ENCODE measurements at places on chromosomes 4 and X.

- DNase-seq: no peak
Measured at GRCh38 chrX:130109429-130110378, 593 bp downstream of the ELF4 start.

DNA sequence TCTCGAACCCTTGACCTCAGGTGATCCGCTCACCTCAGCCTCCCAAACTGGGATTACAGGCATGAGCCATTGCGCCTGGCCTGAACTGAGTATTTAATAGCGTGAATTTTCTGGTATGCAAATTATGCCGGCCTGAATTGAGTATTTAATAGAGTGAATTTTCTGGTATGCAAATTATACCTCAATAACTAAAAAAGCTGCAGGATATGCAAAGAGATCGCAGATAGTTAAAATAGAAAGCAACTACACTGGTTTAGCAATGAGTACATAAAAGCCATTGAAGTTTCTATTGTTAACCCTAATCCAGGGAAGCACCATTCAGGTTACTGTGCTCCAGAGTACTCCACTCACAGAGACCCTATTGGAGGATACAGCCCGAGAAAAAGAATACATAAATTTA lies 22.8 kb downstream of the FBXW7 start:
- DNase-seq: no peak

DNA sequence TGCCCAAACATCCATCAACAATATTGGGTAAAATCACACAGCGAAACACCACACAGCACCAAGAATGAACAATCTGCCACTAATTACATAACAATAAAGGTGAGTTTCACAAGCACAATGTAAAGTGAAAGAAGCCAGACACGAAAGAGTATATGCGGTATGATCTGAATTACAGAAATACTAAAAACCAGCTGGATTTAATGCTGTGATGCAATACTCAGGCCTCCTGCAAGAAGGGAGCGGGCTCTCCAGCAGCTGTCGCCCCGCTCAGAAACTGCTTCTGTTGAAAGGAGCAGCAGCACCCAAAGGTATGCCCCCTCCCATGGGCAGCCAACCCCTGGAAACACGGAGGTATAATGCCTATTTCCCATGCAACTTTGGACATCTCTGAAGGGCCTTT lies 77.0 kb downstream of the PAPSS1 start:
- no peak for DNase-seq

GRCh38 chr4:42397635-42398170 lies 415 bp downstream of the SHISA3 start:
- no peak for DNase-seq

GRCh38 chr4:149292425-149293007 lies 523.1 kb downstream of the IQCM start:
- no peak for DNase-seq

DNA sequence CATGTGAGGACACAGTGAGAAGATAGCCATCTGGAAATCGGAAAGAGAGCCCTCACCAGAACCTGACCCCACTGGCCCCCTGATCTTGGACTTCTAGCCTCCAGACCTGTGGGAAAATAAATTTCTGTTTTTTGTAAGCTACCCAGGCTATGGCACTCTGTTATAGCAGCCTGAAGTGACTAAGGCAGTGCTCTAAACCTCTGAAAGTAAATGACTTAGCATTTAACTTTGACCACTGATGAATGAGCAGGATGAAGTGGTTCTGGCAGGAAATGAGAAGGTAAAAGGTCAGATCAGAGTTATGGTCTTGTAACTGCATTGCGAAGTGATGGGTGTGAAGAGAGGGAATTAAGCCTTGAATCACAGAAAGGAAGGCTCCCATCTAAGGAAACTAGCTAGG lies 17.0 kb downstream of the GPAT3 start:
- DNase-seq: no peak

GRCh38 chr4:158046345-158046744 lies 126.5 kb downstream of the GASK1B start:
- no peak for DNase-seq

DNA sequence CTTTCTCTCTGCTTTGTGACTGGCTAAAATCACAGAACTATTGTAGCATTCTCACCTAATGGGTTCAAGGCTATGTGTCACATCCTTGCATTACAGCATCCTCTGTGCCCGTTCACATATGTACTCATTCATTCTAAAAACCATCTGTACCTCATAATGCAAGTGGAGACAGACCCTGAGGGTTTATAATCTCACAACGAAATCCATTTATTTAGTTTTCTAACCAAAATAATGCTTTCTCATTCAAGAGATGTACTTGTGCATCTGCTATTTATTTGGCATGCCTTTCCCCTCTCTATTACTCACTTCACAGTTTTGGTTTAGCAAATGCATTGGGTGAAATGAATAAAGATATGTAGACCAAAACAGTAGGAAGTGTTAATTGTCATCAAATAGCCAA lies 261.5 kb downstream of the DCHS2 start:
- no peak for DNase-seq

- no peak for DNase-seq
Measured at GRCh38 chr4:137601934-137602333, 69.6 kb upstream of the PCDH18 start.

DNA sequence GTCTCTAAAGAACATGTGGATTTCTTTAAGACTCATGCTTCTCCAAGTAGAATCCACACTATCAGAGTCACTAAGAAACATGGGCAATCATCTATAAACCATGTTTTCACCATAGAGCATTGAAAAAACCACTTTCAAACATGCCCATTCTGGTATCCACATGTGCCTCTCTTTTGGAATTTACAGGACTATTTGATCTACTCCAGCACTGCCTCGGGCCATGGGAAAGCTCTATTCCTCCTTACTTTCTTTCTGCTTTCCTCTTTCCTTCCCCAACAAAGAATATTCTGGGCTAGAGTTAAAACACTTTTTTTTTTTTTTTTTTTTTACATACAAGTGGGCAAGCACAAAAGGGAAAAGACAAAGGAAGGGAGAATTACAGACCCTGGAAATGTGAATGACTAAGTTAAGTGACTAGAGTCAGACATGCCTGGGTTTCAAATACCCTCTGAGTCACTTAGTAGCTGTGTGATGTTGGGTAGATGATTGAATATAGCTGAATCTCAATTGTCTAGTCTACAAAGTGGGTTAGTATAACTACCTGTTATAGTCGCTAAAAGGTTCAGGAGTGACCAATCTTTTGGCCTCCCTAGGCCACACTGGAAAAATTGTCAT lies 847.7 kb upstream of the INTU start:
- DNase-seq: no peak

- DNase-seq: no peak
Measured at GRCh38 chrX:53442322-53442631, 8.1 kb upstream of the HSD17B10 start.

DNA sequence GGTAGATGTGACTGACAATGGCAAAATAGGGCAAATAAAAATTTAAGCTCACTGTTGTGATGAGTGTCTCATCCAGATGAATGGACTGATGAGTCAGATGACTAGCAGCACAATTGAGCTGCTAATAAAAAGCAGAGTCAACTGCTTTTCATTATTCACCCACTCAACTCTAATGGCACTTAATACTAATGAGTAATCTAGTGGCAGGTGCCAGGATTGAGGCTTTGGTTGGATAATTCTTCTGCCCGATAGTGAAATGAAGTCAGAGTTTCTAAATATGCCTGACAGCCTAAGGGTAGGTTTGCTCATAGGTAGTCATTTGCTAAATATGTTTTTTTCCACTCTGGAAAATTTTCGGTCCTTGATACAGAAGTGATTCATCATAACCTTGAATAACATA lies 10.4 kb downstream of the OGT start:
- DNase-seq: no peak

- no peak for DNase-seq
Measured at GRCh38 chr4:1973218-1973617, 35.6 kb downstream of the NELFA start.

DNA sequence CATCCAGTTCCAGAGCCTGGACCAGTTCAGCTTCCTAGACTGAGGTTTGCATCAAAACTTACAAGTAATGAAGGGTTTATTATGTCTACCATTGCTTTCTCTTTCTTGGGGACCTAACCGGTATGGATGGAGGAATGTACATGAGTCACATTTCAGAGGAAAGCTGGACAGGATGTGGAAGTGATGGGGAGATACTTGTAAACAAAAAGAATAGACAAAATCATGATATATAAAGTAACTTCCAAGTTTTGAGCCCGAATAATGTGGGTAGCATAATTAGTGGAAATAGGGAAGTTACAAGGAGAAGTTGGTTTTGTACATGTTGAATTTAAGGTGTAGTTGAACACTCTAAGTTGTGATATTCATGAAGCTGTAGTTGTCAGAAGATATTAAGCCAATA lies 15.0 kb downstream of the FNIP2 start:
- no peak for DNase-seq

DNA sequence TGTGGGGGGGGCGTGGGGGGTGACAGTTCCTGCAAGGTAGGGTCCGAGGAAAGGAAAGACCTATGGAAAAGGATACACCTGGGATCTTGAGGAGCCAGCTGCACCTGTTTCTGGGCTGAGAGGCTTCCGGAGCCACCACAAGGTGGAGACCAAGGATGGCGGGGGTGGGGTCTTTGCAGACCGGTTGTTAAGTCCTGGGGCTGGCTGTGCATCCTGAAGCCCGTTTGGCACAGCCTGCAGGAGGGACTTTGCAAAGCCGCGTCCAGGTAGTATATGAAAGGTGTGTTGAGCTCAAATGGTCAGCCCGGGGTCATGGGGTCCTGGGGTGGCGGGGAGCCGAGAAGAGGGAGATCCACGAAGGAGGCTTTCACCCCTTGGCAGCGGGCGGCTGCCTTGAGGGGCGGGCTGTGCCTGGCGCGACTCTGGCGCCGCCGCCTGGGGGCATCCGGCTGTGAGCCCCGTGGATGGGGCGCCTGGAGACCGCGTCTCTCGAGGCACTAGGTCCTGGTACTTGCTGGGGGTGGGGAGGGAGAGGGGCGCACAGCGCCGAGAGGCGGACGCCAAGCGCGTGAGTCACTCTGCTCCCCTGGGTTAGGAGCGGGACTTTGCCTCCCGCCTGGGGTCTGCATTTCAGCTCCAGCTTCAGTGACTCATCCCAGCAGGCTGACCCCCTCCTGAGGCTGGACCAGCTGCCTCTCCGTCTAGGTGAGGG lies 58.2 kb upstream of the DYNLT3 start:
- DNase-seq: no peak

DNA sequence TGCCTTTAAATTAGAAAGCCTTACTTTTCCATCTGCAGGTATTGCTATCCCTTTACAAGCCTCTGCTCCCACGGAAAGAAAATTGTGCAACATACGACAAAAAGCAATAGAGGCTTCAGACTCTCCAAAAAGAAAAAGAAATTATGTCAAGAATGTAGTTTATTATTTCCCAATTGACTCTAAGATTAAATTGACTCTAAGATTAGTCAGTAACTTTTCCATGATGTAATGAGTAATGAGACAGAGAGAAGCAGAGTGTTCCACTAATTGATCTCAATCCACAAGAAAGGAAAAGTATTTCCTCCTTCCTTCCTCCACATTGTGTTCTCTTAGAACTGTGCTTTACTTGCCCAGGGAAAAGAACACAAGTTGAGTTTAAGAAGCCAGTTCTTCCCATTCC lies 345.7 kb upstream of the HS3ST1 start:
- DNase-seq: no peak

- DNase-seq: no peak
Measured at GRCh38 chrX:155086202-155086840, 15.0 kb downstream of the BRCC3 start.

DNA sequence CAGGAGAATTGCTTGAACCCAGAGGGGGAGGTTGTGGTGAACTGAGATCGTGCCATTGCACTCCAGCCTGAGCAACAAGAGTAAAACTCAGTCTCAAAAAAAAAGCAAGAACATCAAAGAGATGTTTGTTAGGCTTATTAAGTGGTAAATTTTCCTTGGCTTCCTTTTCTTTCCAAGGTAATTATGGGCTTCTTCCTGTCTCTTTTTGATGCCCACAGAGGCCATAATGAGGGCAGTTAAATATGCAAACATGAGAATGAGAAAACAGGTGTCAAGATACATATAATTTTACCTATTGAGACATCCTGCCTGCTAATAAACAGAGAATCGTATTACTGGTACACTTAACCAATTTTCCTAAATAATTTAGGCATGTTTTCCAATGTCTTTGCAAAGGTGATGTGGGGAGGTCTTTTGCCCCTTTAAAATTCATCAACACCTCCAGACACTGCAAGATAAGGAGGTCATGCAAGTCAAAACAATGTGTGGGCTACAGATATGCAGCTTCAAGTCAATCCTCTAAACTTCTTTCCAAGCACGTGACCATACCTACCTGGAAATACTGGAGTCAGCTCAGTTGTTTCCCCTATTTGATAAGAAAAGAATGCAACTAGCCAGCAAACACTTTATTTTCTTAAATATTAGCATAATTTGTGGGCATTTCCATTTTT lies 2.7 kb downstream of the SLC39A8 start:
- no peak for DNase-seq

- DNase-seq: no peak
Measured at GRCh38 chr4:178481564-178481963, 1039.3 kb upstream of the AGA start.

GRCh38 chrX:29555465-29556091 lies 659.8 kb upstream of the MAGEB2 start:
- DNase-seq: no peak

DNA sequence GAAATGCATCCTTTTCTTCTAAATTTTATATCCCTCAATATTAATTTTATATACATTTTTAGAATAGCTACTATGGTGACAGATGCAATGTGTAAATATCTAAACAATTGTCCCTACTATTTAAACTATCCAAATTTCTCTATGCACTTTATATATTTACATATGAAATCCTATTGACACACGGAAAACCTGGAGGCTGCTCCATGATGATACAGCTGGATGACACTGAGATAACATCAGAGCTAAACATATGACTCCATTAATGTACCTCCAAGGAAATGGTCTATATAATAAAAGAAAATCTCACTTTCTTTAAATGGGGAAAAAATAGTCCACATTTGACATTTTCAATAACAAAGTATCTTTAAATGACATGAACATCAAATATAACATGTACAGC lies 43.7 kb downstream of the DDX60 start:
- DNase-seq: no peak

DNA sequence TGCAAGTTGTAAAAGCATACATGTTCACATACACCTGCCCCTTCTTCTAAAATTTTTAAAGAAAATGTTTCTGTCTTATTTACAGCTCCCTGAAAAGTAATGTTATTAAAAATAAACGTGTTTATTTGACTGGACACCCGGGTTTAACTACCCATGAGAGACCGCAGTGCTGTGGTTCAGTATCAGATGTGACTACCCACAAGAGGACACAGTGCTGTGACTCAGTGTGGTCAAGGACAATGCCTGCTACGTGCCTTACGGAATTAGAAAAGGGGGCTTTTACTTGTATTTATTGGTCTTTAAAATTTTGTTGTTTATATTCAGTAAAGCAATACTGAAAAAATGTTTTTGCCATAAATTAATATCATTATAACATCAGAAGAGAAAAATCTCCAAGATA lies 641.4 kb downstream of the TRIML1 start:
- no peak for DNase-seq

DNA sequence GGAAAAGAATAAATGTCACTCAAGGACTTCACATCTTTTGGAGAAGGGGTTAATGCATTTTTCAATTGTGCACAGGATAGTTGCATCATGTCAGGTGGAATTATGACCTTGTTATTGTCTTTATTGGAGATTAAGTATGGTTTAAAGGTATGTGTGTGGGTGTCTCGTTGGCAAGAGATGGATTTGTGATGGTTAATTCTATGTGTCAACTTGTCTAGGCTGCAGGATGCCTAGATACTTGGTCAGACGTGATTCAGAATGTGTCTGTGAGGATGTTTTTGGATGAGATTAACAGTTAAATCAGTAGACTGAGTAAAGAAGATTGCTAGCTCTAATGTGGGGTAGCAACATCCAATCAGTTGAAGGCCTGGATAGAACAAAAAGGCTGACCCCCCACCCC lies 42.2 kb upstream of the HSD17B10 start:
- no peak for DNase-seq

All from stimulated activated CD8-positive, alpha-beta memory T cell treated with anti-CD3 and anti-CD28 coated beads, Interleukin-15, amount 100 ng/mL, for 48 hours (primary cell).